NCI-H774 (cell line): ENCODE measurements at places on chromosomes 5 and 9.
A peak's percentile ranks its signal among the peaks of the same experiment; 100 is the strongest.

DNA sequence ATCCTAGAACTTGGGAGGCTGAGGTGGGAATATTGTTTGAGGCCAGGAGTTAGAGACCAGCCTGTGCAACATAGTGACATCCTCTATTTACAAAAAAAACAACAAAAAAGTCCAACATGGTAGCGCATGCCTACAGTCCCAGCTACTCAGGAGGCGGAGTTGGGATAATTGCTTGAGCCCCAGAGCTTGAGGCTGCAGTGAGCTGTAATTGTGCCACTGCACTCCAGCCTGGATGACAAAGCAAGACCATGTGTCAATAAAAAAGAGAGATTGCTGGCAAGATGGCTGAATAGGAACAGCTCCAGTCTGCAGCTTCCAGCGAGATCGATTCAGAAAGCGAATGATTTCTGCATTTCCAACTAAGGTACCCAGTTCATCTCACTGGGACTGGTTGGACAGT lies 54.8 kb upstream of the FBXL17 start:
- no peak for DNase-seq

- DNase-seq, result no peak
These were observed 160.2 kb downstream of the ARHGEF28 start for GRCh38 chr5:73786043-73786831.

DNA sequence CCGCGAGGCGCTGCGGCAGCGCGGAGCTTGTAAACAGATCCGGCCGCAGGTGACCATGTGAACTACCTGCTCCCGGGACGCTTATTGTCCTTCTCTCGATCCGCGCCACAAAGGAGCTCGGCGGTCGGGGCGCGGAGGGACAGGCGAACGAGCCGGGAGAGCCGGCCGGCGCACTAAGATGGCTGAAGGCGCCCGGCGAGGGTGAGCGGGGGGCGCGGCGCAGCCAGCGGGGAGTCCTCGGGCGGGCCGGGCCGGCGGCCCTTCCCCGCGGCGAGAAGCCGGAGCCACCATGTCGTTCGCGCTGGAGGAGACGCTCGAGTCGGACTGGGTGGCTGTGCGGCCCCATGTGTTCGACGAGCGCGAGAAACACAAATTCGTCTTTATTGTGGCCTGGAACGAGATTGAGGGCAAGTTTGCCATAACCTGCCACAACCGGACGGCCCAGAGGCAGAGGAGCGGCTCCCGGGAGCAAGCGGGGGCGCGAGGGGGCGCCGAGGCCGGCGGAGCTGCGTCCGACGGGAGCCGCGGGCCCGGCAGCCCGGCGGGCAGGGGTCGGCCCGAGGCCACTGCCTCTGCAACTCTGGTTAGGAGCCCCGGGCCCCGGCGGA lies 535 bp downstream of the JMY start:
- no peak for DNase-seq

DNA sequence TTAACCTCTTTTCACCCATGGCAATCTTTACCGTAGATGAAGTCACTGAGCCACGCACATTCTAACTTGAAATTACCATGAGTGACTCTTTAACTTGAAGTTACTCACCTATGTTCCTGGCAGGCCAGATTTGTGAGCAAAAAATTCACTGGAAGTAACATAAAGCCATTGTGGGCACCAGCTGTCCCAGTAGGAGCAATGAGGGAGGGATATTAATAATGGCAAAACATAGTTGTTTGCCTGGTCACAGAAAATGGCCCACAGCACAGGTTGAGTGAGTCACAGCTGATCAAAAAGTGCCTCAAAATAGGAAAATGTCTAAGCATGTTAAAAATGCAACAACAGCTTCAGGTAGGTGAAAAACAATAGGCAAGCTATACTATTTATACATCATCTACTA lies 146.6 kb downstream of the EFNA5 start:
- no peak for DNase-seq

DNA sequence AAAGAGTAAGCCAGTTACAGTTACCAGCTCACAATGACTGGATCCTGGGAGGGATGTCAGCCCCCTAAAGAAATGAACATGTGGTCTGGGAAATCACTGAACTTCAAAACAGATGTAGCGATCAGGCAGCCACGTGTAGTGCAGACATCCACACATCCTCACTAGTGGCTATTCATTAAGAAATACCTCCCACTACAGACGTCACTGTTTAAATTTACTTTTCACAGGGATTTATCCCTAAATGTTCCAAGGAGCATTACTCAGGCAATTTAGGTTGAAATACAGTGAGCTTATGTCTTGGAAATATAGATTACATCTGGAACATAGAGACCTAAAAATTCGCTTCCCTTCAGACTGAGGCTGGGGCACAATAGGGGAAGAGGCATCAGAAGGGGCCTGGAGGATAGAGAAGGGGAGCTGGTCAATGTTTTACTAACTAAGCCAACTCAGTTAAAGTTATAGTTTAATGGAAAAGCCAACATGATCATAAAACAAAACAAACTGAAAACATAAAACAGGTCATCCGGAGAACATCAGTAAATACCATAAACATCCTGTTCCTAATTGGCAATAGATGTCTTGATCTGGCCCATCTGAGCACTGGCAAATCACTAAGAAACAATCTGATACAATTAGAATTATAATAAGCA lies 92.3 kb downstream of the FANCC start:
- DNase-seq, result no peak

DNA sequence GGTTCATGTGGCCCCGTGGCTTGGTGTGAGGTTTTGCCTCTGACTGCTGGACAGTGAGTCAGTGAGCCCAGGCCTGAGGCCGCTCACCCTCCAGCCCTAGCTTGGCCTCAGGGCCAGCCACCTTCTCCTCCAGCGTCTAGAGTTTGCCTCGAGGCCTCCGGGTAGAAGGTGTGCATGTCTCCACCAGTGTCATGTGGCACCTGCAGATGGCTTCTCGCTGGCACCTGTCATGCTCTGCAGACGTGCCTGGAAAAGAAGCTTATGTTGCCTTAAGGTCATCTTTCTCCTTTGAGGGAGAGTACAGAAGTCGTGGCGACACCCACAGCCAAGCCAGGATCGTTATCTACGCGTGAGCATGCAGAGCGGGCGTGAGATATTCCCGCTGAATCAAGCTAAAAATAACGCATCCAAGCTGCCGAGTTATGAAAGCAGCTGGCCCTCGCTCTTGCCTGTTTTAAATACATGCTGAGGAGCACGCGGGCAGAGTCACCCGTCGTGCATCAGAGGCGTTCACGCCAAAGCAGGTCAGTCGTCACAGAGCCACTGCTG lies 79.7 kb upstream of the FCN2 start:
- DNase-seq, result no peak

- no peak for DNase-seq
These were observed 1.9 kb downstream of the KDM3B start for GRCh38 chr5:138354387-138354786.

DNA sequence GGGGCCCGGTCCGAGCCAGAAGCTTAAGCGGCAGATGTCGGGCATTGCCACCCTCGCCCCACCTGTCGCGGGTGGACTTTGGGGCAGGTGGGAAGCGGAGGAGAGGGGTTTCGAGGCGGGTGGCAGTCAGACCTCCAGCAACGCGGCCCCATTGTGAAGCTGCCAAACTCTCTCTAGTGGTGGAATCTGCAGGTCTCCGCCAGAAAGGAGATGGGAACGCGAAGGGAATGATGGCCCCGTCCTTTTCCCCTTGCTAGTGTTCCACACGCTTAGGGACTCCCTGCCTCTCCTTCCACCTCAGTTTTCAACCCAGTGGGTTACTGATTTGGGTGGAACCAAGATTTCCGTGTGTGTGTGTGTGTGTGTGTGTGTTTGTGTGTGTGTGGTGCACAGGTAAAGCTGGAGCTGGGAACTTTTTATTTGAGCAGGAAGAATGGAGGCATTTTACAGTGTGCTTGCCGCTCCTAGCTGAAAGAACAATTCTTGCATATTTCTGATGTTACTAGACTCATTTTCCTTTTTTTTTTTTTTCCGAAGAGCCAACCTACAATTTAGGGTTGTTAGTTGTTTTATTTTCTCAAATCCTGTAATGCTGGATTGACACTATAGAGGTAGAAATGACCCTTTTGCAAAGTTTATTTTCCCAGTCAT lies 1.3 kb downstream of the MACIR start:
- peak; percentile 41 for DNase-seq

- no peak for DNase-seq
These were observed 234.5 kb downstream of the PAPPA start for GRCh38 chr9:116387934-116388698.

DNA sequence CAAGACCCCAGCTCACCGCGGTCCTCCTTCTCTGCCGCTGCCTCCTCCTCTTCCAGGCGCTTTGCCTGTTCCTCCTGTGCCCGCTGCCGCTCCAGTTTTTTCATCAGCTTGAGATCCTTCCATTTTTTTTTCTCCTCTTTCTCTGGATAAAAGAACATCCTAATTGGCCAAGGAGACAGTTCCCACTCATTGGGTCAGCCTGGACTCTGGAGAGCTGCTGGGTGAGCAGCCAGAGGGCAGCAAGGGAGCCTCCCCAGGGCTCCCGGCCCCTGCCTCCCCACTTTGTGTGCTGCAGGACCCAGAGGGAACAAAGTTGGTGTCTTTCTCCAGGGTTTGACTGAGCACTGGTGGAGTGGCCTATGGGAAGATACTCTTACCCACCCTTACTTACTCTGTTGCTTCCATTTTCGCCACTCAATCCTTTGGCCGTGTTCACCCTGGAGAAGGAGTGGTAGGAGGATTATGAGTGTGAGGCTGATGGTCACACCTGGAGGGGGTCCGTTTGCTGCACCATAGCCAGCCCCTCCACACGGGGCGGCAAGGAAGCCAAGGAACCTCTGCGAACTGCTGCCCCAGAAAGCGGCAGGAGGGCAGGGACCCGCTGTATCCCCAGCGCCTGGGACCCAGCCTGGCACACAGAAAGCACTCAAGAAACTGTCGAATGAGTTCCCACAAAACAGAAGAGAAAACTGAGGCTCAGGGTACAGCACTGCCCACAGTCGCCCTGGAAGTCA lies 708 bp downstream of the SPOUT1 start:
- no peak for DNase-seq

DNA sequence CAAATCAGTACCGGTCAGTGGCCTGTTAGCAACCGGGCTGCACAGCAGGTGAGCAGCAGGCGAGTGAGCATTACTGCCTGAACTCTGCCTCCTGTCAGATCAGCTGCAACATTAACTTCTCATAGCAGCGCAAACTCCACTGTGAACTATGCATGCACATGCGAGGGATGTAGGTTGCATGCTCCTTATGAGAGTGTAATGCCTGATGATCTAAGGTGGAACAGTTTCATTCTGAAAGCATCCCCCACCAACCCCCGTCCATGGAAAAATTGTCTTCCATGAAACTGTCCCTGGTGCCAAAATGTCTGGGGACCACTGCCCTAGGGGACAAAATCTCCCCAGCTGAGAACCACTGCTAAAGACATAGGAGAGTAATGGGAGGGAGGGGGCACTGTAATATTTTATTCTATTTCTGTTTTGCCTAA lies 51.1 kb downstream of the P4HA2 start:
- no peak for DNase-seq

- no peak for DNase-seq
These were observed 17.8 kb upstream of the TRAF1 start for GRCh38 chr9:120944434-120944843.

GRCh38 chr5:33309068-33309467 lies 131.7 kb upstream of the TARS1 start:
- DNase-seq, result no peak

- no peak for DNase-seq
These were observed 31.7 kb downstream of the NRG2 start for GRCh38 chr5:140011297-140011802.
